ENCODE measurements at places on chromosomes 7 and 10. TPM values are rescaled to one million over a fixed set of nuclear protein-coding genes. Genes with fewer than 3 reads are reported as not detected.

Gene MGAM2
- polyA plus RNA-seq, result 0.56 TPM

Gene RAPGEF5
- polyA plus RNA-seq, result 38.7 TPM

Gene NUTM2E
- polyA plus RNA-seq, result 1.8 TPM

Gene TRIP6
- 72.3 TPM for polyA plus RNA-seq

GRCh38 chr10:113491967-113492565 lies 60.8 kb upstream of the HABP2 start:
- DNase-seq, result no peak

DNA sequence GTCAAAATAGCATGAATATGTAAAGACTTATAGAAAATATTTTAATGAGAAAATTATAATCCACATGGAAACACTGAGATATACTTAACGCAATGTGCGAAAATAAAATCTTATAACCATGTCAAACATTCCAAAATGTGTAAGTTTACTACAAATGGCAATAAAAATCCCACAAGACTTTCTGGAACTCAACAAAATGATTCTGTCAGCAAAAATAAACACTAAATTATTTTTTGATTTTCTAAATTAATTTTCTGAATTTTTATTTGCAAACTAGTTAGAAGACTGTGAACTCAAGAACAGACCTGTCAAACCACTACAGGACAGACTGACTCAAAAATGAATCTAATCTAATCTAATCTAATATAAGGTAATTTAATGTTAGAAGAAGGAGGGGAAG lies 160.8 kb upstream of the KCTD7 start:
- no peak for DNase-seq

DNA sequence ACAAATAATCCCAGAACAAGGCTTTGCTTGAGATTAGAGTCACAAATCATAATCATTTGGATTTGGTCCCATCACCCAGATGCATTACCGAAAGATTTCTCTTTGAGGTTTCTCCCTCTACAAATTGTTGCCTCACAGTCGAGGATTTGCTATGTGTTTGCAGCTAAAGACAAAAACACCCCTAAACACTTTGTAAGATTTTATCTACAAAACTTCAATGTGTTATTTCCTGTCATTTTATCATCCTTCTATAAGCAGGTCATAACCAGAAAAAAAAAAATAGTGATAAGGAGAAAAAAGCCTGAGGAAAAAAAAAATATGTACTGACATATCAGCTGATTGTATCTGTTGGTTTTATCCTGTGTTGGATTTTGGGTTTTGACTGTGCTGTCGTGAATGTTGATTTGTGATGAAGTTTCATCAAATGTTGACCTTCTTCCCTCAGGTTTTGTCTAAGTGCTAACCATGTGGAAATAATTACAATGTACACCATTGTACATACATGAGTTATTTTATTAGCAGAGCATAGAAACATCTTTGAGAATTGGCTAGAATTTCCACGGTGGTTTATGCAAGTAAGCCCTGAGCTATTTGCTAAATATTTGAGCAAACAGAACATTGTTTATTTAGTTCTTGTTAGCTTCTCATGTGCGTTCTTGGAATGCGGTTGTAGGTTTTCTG lies 274.4 kb downstream of the NEBL start:
- no peak for DNase-seq

GRCh38 chr10:61159253-61159652 lies 215.3 kb upstream of the RHOBTB1 start:
- no peak for DNase-seq

DNA sequence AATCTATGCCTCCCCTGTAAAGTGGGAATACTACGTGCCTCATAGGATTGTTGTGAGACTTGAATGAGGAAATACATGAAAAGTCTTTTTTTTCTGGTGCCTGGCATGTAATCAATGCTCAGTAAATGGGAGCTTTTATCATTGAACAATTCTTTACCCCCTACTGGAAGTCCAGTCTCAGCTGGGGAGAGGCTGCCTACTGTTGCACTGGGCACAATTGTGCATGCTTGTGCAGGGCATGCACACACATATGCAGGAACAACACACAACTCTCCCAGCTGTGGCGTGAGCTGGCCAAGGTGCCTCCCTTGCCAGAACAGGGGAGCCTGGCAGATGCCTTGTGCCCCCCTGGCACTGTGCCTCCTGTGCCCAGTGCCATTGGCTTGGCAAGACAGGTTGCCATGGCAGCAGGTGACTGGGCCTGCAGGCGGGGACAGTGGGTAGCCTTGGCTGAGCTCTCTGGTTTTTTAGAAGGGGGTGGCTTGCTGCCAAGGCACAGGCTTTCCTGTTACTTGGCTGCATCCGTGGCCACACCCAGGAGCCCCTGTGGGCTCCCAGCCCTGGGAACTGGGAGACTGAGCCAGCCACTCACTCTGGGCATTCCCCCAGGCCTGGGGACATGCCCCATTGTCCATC lies 16.1 kb upstream of the PALD1 start:
- DNase-seq, result no peak

- no peak for DNase-seq
Observed at GRCh38 chr7:121385056-121385799, 10.9 kb downstream of the FAM3C start.

DNA sequence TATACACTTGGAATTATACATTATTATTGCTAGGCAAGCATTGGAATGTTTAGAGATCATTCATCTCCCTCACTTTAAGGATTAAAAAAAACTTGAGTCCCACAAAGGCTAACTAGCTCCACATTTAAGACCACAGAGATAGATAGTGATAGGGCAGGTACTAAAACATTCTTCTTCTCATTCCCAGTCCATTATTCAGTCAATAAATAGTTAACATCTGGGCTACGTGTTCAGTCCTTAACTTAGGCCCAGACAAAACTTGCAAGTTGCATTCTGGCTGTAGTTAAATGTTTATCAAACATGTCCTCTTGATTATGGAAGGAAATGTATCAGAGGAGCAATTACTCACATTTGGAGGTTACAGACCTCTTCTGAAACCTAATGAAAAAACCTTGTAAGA lies 2.4 kb downstream of the GNG11 start:
- no peak for DNase-seq

- no peak for DNase-seq
Observed at GRCh38 chr7:133020496-133020895, 61.4 kb downstream of the CHCHD3 start.
